NCI-H2227 treated with DMSO at 0.1 percent for 48 hours (cell line): ENCODE measurements at places on chromosomes 13 and 19.
A peak's percentile ranks its signal among the peaks of the same experiment; 100 is the strongest.

GRCh38 chr19:17135001-17135853 is 59.6 kb downstream of the MYO9B start:
- DNase-seq = peak; percentile 73

- DNase-seq = no peak
These were observed 79.7 kb downstream of the EFNB2 start for GRCh38 chr13:106455777-106456176.

GRCh38 chr13:51518827-51519226 is 65.4 kb upstream of the WDFY2 start:
- DNase-seq = no peak

DNA sequence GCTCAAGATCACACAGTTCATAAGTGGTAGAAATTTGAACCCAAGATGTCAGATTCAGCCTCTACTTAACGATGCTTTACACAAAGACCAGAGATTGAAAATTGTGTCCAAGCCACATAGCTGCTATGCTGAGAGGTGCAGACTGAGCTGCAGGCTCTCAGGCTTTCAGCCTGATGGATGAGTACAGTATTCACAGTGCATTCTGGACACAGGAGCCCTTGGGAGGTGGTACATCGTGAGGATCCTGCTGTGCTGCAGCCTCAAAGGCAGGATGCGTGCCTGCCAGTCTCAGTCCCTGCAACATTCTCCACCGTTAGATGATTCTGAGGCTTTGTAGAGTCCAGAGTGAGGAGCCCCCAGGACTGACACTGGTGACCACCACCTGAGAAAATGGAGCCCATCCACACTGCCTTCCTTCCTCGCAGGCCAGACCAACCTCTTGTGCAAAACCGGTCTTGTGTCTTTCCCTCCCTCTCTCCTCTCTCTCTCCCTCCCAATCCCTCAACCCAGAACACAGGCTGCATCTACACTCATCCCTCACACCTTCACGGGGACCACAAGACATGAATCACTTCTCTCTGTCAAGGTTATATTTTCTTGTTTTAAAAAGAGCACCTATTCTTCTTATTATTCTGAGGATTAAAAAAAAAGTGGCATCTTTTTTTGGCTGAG is 203.4 kb upstream of the ZNF507 start:
- DNase-seq = no peak

DNA sequence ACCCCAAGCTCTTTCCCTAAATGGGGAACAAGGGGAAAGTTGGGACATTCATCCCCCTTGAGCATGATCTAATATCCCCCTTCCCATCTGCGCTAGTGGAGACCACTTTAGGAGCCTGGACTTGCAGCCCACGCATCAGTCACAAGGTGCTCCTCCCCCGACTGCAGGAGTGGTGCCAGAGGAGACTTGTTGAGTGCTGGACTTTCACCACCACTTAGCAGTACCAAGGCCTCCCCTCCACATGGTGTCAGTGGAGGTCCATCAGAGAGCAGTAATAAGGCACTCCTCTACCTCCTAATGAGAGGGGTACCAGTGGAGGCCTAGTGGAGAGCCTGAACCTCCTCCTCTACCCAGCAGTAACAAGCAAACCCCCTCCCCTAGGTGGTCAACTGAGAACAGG is 22.5 kb downstream of the CAB39L start:
- DNase-seq = no peak

- no peak for DNase-seq
These were observed 65.6 kb downstream of the IRS2 start for GRCh38 chr13:109720758-109721184.

DNA sequence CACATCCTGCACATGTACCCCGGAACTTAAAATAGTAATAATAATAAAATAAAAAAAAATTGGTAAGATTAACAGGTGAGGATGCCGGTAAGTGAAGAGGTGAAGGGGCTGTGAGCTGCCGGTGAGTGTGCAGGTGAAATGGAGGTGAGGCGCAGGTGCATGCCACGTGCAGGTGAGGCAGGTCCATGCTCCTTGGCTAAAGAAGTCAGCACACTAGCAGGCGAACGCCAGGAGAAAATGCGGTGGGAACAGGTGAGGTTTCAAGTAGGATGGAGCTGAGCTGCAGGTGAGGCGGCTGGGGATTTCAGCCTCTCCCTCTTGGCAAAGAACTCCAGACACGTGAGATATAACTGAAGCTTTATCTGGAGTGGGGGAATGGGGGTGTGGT is 7.5 kb upstream of the TNFSF14 start:
- DNase-seq = no peak

DNA sequence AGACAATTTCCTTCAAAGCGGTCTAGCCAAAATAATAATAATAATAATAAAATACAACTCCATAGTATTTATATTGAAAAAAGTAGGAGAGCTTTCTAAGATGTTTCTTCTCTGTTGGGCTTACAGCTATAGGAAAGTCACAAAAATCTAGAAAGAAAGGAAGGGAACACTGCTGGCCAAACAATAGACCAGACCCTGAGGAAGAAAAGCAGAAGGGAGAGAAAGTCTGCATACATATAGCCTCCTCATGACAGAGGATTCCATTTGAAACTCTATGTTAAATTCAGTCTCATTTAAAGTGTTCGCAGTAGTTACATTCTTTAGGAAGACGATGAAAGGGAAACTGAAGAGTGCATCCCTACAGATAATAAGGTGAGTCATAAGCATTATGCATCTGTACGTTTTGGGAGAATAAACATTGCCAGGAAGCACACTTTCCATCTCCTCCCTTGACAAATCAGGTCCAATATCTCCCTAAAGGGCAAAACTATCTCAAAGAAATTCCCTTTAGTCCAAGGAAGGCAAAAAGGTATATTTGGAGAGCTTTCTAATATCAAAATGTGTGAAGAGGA is 86.5 kb downstream of the PCDH9 start:
- no peak for DNase-seq

DNA sequence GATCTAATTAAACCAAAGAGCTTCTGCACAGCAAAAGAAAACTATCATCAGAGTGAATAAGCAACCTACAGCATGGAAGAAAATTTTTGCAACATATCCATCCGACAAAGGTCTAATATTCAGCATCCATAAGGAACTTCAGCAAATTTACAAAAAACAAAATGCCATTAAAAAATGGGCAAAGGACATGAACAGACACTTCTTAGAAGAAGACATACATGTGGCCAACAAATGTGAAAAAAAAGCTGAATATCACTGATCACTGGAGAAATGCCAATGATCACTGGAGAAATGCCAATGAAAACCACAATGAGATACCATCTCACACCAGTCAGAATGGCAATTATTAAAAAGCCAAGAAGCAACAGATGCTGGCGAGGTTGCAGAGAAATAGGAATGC is 32.5 kb downstream of the ZNF582 start:
- DNase-seq = no peak

DNA sequence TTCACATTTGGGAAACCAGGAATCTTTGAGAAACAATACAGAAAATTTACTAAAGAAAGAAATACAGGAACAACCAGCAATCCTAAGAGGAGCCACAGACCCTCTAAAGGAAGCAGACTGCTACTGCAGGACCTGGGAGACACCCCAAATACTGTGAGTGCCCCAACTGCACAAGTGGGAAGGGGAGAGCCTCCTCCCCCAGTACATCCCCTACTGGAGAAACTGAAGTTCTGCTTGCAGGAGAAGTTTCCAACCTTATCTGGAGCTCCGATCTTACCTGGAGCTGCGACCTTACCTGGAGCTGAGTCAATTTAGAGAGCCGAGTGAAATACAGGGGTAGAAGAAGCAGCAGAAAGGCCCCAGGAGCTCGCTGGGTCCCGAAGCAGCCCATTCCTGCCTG is 236.4 kb upstream of the SPRY2 start:
- DNase-seq = no peak

DNA sequence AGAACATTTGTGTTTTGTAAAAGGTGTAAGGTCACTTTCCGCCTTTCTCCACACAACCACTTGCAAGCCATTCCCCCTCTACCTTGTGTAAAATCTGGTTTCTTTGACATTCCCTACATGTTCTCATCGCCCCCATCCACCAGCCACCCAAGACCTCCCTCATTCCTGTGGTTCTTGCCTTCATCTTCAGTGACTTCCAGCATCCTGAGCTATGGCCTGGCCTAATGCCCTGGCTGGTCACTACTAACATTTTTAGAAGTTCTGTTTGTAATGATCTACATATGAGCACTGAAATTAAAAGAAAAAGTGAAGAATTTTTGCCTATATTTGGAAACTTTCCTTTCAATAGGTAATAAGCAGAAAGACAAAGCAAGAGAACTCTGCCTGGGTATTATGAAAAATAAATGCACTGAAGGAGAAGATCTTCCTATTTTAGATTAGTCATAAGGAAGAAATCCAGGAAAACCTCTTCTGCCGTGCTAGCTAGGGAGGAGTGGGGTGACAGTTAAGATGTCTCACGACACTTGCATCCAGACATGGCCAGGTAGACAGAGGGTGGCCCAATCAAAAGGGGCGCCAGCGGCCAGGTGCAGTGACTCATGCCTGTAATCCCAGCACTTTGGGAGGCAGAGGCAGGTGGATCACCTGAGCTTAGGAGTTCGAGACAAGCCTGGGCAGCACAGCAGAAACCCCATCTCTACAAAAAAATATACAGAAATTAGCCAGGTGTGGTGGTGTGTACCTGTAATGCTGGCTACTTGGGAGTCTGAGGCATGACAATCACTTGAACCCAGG is 28.1 kb upstream of the MPHOSPH8 start:
- DNase-seq = no peak

DNA sequence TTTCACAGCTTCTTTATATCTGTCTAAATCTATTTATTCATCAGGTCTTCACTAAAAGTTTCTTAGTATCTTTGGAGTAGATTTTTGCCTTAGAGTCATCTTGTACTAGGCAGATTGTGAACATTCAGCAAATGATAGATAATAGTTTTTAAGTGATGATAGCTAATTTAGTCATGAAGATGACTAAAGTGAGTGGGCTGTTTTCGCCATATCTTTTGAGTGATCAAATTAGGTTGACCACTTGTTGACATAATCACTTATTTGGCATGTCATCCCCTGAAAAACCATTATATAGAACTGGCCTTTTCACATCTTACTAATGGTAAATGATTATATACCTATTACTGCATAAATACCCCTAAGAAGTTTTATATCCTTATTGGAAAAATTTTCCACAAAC is 999.2 kb downstream of the PCDH17 start:
- DNase-seq = no peak

DNA sequence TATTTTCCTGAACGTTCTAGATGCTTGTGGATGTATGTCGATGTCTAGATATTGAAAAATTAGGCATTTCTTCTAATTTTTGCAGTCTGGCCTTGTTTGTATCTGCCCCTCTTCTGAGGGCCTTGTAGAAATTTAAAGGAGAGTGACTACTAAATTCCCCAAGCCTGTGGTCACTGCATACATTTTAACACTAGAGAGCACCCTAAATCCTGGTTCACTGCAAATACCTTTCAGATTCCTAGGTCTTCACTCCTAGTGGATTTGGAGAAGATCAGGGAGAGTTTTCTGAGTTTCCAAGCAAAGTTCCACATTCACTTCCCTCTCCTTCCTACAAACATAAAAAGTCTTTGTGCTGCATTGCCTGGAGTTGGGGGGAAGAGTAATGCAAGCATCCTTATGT is 1272.5 kb downstream of the OLFM4 start:
- DNase-seq = no peak

DNA sequence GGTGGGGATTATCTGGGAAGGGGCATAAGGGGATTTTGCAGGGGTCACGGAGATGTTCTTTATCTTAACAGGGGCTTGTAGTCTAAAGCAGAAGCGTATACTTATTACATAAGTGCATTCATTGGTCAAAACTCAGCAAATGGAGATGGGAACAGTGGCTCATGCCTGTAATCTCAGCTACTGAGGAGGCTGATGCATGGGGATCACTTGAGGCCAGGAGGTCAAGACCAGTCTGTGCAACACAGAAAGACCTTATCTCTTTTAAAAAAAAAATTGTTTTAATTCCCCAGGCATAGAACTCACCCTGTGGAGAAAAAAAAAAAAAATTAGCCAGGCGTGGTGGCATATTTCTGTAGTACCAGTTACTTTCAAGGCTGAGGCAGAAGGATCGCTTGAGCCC is 18.9 kb downstream of the FAM187B start:
- DNase-seq = no peak

DNA sequence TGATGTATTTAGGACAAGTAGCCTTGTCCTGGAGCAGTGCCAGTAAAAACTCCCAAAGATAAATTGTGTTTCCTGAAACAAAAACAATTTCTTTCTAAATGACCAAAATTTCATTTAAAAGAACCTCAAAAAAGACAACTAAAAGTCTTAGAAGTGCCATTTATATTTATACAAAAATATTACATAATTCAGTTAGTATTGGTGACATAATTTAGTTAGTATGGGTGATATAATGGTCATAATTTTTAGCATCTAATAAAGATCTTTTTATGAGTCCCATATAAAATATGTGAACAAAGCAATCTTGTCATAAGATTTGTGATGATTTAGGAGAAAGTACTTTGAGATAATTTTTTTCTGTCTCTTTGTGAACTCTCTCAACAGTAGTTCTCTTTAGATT is 76.0 kb downstream of the ELF1 start:
- no peak for DNase-seq

GRCh38 chr13:98443800-98444325 is 133.0 kb downstream of the STK24 start:
- no peak for DNase-seq

GRCh38 chr13:87080100-87080779 is 590.9 kb upstream of the SLITRK5 start:
- no peak for DNase-seq

DNA sequence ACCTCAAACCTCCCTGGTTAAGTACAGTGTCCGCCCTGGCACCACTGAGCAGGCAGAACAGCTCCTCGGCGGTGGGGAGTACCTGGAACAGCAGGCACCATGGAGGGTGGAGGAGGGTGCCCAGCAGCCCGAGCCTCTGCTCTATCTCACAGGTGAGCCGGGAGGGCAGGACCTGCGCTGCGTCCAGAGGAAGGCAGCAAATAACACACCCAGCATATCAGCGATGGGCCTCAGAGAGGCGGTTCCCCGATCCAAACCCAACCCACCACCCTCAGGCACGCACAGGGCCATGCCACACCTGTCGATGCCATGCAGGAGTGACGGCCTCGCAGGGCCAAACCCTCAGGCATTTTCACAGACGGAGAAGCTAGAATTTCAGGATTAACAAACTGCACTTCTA is 11.8 kb downstream of the PEPD start:
- DNase-seq = no peak

- no peak for DNase-seq
These were observed 16.0 kb upstream of the SLC7A10 start for GRCh38 chr19:33241530-33242101.
